Stimulated activated CD4-positive, alpha-beta T cell treated with anti-CD3 and anti-CD28 coated beads, Interleukin-1b, Interleukin-23, amount 100 ng/mL, for 48 hours (primary cell): ENCODE measurements at places on chromosomes 13 and 19.

DNA sequence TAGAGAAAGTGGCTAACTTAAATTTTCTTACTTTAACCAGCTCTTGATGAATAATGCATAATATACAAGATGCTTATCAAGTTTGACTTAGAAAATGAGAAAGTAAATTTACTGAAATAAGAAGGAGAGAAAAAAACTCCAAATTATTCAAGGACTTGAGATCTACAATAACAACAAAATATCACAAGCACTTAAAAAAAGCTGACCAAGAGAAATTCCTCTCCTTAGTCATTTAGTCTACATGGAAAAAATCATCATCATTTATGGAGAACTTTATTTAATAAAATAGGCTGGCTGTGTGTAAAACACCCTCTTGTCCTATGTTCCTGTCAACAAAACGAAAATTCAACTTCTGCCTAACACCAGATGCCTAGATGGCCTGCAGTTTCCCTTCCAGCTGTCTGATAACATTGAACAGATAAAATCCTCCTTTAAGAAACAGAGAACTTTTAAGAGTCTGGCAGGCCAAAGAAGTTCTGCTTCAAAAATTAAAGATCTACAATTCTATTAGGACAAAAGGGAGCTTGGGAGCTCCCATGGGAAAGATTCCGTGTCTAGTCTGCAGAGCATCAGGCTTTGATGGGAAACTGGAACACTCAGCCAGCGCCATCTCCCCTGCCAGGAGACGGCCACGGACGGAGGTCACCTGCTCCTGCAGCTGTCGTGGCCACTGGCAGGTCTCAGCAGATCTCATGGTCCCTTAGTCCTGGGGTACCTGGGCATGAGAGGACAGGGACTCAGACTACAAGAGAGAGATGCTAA, 37.9 kb upstream of the ATP11A start:
- DNase-seq, result no peak

GRCh38 chr13:72534951-72535640, 192.3 kb downstream of the MZT1 start:
- DNase-seq, result no peak

- peak; percentile 37 for DNase-seq
These were observed 72.4 kb downstream of the STK24 start for GRCh38 chr13:98504371-98504963.

DNA sequence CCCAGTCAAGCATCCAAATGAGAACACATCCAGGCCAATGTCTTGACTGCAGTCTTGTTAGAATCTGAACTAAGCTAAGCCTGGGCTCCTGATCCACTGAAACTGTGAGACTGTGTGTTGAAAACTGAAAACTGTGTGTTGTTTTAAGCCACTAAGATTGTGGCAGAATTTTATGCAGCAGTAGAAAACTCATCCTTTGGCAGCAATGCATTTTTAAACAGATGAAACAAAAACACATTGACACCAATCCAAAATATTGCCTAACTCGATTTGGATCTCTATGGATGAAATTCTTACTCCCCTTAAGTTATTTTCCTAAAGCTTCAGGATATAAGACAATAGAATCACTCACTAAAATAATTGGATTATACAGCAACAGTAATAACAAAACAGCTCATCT, 202.3 kb upstream of the KLF12 start:
- no peak for DNase-seq

- no peak for DNase-seq
These were observed 247.4 kb downstream of the OXGR1 start for GRCh38 chr13:96746886-96747285.

DNA sequence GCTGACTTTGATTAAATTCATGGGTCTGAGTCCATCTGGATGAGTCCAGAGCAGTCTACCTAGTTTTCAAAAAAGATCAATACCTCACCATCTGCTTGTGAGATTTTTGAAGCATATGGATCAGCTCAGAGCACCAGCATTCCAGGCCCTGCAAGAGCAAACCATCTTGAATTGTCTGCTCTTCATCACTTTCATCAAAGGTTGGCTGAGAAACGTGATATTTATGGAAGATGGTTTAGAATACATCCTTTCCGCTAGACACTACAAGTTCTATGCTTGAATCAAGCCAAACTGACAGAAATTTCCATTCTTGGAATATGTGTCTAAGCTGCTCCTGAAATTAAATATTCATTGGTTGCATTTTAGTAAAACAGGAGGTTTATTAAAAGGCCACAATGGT, 190.3 kb downstream of the KCNRG start:
- DNase-seq, result no peak

DNA sequence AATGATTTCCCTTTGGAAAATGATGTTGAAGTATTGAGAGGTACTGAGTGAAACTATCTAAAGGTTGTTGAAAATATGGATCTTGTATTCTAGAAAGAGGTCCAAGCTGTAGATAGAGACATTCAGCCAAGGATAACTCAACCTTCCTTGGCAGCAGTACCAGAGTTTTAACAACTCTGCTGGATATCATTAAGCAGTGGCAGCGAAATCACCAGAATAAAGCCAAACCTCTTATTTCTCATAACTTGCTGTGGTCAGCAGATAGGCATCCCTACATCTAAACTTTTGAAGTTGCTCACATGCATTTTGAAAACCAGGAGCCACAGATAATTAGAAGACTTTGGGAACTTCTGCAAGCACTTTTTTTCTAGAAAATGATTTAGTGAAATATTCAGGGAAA, 559.8 kb downstream of the IRS2 start:
- DNase-seq, result no peak

GRCh38 chr13:111373486-111373885, 53.0 kb downstream of the TEX29 start:
- DNase-seq, result no peak

GRCh38 chr13:103087275-103087674, 21.1 kb upstream of the SLC10A2 start:
- DNase-seq, result no peak

GRCh38 chr19:6387372-6387771, 5.6 kb downstream of the GTF2F1 start:
- DNase-seq, result no peak

DNA sequence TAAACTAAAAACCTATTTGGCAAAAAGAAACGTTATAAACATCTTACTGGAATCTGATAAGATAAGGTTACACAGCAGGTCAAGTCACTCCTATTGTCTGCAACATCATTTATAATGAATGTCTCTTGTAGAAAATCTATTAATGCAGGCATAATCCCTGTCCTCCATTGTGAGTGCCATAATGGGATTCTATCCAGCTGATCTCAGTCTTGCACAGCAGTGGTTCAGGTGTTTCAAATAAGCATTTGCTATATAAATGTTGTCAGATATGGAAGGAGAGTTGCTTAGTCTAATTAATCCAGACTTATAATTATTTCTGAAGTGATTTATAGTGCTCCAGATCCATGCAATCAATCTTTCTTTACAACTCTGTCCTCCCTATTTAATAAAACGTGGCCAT, 186.5 kb upstream of the ATXN8OS start:
- no peak for DNase-seq

- no peak for DNase-seq
These were observed 69.1 kb downstream of the FLT1 start for GRCh38 chr13:28425793-28426192.

DNA sequence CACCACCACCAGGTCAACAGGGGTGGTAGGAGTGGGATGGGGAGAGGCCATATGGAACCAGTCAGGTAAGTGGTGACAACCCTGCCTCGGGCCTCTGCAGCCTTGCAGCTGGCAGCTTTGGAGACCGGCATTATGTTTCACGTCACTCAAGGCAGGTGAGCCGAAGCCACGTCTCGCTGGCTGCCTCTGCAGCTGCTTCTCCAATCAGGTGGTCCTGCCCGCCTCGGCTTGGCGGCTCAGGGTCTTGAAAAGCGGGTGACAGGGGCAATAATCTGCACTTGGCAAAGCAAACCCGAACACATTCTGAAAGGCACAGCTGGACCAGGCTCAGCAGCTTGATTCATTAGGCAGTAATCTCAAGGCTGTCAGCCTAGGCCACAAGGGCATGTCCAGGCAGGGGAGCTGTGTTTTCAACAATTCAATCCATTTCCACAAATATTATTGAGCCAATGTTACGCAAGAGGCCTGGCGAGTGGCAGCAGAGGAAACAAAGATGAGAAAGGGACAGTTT, 77.4 kb upstream of the PCDH8 start:
- no peak for DNase-seq
